ENCODE measurements at places on chromosomes 5 and 9.

DNA sequence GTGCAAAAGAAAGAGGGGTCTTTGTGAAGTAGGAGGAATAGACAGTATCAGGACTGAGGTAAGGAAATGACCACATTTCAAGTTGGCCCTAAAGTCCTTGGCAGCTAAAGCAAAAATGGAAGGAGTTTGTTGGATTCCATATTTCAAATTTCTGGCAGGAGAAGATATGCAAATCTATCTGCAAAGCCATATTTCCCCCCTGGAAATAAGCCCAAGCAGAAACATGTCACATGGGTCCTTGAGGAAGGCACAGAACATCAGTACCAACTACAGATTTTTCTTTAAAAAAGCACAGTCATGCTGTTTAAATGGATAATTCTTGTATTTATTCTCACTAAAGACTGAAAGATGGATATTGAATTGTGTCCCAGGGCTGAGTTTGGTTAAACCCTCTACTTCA is 323.0 kb downstream of the TRIM32 start:
- DNase-seq = no peak

DNA sequence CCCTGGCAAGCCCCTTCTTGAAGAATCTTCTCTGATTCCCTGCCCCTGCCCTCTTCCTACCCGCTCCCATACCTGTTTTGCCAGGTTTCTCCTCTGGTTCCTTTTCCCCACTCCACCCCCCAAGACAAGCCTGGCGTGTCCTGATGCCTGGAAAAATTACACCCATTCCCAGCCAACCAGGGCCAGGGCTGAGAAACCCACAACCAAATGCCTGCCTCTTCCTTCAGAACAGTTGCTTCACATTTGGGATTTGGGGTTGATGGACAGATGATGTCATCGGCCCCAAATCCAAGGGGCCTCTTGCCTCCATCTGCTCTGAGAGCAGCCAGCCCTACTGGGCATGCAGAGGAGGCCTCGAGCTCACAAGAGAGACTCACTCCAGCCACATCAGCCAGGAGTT is 8.8 kb upstream of the NEK6 start:
- no peak for DNase-seq

DNA sequence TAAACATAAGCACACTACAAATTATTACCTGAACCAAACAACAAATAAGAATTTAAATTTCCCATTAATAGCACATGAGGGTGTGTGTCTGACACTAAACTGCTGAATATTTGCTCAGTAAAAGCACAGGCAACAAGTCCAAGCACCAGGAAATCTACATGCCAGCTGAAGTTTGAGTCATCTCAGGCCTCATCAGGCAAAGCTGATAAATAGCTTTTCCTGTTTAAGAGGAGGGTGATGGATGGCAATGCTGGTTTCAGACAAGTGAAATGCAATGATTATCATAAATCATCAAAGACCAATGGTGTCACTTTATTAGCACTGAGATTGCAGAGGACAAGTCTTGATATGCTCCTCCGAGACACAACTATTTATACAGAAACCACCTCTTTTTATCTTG is 1668.0 kb upstream of the C9orf72 start:
- no peak for DNase-seq

- no peak for DNase-seq
These were observed 74.6 kb downstream of the ACTL7B start for GRCh38 chr9:108780942-108781734.

- DNase-seq = no peak
These were observed 42.0 kb upstream of the KCNN2 start for GRCh38 chr5:114319821-114320220.

DNA sequence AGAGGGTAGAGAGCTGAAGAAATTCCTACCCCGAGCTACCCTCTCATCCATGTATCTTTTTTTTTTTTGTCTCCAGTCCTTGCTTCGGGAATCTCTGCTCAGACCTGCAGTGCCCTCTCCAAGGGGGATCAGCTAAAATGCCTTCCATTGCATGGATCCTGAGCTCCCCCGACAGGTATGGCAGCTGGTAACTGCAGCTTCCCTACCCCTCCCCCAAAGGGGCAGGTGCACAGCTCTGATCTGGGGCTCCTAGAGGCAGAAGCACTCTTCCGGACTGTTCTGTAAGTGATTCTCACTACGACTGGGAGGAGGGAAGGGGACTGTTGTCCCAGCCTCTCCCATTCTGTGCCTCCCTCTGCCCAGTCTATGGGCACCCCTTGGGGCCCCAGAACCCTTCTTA is 169.6 kb downstream of the MELK start:
- no peak for DNase-seq

DNA sequence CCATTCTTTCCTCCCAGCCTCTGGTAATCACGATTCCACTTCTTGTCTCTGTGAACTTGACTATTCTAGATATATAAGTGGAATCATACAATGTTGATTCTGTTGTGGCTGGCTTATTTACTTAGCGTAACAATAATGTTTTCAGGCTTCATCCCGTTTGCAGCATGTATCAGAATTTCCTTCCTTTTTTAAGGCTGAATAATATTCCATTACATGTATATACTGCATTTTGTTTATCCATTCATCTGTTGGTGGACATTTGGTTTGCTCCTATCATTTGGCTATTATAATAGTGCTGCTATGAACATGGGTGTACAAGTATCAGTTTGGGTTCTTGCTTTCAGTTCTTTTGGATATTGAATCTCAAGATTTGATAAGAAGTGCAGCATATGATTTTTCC is 239.7 kb upstream of the ZNF608 start:
- DNase-seq = no peak

DNA sequence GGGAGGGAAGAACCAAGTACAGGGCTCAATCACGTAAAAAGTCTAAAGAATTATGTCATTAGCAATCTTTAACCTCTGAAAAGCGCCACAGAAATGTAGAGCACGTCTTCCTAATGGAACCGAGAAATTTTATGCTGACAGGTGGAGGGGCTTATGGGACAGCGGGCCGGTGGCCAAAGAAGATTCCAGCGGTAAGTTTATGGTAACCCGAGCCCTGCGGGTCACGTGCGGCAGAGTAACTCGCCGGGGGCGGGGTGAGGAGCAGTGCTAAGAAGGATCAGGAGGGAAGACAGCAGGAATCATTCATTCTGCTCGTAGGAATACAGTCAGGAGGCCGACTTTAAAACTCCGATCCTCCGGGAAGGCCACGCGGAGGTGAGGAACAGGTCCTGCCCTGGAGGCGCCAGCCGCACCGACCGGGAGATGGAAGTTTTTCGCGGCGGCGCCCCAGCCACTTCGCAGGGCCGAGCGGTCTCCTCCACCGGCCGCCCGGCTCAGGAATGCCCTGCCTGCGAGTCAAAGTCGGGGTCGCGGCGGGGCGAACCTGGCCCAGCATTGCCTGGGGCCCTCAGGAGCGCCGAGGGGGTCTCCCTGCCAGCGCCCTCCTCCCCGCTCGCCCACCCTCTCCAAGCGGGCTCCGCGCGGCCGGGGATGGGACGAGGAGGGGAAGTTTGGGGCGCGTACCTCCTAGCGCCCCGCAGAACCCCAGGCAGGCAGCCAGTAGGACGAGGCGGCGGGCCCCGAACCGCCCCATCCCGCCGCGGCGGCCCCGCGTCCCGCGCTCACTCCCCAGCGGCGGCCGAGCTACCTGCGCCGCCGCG is 101.8 kb downstream of the ESM1 start:
- no peak for DNase-seq

GRCh38 chr9:99803694-99804093 is 18.0 kb upstream of the NR4A3 start:
- no peak for DNase-seq

GRCh38 chr5:124370601-124371000 is 375.8 kb downstream of the ZNF608 start:
- DNase-seq = no peak

DNA sequence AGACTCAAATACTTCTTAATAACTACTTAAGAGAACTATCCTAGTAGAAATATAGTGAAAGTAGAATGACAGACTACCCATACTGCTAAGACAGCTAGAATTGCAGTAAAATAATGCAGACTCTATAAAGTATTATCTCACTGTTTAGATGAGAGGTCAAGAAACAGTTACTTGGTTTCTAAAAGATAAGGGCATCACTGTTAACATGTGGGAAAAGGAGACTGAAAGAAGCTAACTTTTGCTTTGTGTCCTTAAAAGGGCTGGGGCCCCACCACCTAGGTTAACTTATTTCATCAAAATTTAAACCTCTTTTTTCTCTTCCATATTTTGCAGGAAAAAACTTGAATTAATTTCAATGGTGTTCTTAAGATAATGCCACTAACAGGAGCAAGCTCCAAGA is 204.3 kb downstream of the CNTLN start:
- DNase-seq = no peak

DNA sequence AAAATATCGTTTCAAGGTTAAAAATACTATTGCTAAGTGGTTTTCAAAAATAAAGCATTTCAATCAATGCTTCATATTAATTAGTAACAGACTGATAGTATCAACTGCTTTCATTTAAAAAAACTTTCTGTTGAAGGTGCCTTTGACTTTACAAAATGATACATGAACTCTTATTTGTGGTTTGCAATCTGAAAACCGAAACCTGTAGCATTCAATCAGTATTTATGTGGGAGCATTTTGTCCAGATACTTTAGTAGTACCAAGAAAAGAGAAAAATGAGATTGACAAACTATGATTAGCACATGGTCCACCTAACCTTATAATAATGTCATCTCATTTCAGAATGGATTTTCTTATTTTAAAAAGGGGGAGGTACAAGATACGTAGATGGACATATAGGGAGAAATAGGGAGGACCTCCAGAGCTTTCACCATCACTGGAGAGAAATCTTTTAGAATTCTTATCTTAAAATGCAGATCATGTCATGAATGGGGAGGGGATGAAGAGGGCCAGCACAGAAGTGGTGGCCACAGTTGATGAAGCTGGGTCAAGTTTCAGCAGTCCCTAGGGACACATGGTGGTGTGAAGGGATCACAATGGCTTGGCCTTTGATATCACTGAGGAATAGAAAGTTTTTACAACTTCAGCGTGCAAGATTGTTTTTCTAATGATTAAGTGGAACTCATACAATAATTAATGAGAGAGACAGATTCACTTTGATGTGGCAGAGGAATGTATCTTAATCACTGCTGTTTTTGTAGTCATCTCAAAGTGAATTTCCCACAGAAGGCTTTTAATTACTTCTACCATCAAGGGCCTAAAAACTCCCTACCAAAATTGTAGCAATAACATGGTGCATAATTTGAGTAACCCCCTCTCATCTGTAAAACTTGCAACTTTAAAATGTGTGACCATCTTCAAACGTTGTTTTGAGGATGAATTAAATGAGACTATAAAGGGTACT is 322.3 kb upstream of the EDIL3 start:
- DNase-seq = no peak

- DNase-seq = peak; percentile 84
These were observed 7.3 kb upstream of the C5orf58 start for GRCh38 chr5:170225326-170226128.
